NCI-H1105 (cell line): ENCODE measurements at places on chromosomes 2 and 18.

GRCh38 chr2:110674620-110675555 is 3.0 kb downstream of the BUB1 start:
- no peak for DNase-seq

GRCh38 chr2:216882876-216883275 is 23.0 kb upstream of the TNP1 start:
- DNase-seq: no peak

- no peak for DNase-seq
Observed at GRCh38 chr2:127462461-127462860, 44.2 kb downstream of the PROC start.

DNA sequence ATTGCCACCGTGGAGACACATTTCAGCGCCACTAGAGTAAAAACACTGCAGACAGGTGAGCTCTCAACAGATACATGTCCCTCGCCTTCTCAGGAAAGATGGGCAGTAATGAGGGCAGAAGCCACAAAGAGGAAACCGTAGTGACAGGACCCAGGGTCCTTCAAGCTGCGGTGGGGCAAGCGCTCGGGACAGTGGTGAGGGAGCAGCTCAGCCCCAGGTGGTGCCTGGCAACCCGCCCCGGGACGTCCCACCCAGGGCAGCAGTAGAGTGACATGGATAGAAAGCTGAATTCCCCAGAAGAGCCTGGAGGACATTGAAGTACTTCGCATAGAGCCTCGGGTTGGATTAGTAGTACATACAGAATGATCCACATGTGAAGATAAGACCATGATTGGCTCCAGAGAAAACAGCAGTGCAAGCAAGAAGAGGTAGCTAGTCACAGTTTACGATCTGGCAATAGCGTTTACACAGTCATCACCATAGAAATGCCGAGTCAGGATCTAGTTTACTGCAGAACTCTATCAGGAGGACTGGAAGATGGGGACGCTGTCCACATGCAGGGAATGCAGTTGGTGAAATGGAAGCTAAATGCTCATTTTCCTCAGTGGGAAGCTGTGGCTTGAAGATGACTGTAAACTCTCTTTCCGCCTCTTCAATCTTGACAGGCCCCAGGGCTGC is 37.4 kb upstream of the ALPP start:
- DNase-seq: no peak

- no peak for DNase-seq
Observed at GRCh38 chr2:127347734-127348392, 39.9 kb downstream of the MAP3K2 start.

DNA sequence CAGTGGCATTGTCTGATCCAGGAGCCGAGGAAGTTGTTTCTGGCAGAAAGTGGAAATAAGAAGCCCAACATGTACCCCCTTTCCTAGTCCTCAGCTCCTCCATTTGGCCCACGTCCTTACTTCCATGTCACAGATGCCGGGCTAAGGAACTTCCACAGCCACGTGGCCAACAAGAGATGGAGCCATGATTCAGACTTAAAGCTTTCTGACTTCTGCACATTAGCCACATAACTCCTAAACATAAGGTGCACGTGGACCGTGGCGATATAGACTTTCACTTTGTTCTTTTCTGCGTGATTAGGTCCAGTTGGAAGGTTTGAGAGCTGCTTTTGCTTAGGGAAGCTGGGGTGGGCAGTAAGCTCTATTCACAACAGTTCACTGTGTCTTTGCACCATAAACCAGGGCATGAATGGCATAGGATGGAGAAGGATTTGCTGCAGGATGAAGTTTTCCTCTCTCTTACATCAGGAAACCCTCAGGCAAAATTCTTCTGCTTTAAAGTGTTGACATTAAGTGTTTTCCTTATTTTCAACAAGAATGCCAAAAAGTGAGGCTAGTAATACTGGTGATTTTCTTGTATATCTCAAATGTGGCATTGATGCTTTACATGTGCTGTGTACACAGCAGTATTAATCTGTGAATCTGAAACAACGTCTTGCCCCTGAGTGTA is 61.2 kb upstream of the RBM44 start:
- DNase-seq: no peak

DNA sequence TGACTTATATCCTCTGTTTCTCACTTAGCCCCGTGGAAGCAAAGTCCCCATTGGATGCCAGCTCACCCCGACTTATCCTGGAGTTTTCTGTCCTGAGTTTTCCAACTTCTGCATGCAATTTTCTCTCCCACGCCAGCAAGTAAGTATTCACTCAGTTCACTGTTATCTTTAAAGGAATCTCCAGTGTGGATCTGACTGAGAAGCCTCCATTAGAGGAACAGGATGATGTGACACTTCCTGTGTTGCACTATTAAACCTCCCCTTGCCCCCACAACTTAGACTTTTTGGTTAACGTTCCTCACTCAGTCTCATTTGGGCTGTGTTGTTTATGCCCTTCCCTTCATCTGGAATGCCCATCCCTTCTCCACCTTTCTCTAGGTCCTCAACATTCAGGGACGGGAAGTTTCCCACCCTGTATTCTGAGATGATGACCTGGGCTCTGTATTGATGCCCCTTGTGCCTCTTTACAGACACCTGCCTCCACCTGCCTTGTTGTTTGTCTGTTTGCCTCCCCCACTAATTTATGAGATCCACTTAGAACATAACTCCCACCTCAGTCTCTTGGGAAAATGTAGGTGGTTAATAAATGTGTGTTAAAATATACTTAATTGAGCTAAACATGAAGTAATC is 536.1 kb upstream of the RAB6C start:
- no peak for DNase-seq

- DNase-seq: no peak
Observed at GRCh38 chr2:112760149-112760548, 4.3 kb downstream of the CKAP2L start.

DNA sequence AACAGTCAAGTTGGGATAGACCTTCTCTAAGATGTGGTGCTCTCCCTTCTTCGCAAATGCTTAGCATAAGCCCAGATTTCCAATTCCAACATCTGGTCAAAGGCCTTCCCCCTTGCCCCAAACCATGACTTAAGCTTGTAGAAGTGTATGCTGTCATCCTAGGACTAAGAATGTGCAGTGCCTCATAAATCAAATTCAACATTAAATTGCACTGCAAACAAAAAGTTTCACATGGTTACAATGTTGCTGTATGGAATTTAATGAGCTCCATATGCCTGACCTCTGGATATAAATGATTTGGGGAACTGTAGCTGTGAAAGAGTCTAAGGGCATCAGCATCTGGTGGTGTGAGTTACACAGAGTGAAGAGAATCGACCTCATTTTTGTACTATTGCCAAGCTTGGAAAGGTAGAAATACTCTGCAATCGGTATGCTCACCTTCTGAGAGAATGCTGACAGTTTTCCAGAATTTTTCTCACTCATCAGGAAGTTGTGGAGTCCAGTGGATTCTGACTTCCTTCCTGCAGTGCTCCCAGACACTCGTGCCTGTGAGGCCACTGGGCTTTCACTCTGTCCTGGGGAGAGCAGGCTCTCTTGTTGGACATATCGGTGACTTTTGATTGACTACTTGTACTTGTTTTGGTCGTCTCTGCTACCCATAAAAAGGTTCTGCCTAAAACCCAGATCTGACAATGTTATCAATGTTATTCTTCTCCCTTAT is 40.6 kb downstream of the FASTKD2 start:
- no peak for DNase-seq

DNA sequence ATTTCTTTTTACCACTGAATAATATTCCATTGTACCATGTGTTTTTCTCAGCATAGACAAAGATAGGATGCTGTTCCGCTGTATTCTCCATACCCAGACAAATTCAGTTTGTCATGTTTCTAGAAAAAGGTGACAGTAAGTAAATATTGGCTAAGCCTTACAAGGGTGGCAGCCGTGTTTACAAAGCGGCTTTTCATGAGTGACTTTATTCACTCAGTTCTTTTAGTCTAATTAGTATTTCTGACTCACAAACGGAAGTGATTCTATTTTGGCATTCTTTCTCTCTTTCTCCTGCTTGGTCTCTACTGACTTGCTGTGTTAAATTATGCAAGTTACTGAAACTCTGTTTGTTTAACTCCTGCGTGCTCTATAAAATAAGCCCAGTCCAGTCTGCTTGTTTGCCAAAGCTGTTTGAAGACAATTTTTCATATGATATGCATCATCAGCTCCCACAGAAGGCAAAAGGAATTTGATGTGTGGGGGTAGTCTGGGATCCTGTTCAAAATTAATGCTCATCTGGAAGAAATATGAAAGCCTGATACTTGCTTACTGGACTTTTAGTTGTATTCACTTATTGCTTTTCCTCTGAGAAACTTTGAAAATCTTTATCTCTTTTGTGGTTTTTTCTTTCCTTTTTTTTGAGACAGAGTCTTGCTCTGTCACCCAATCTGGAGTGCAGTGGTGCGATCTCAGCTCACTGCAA is 2.3 kb upstream of the PLEKHH2 start:
- peak; percentile 46 for DNase-seq

- DNase-seq: peak; percentile 2
Observed at GRCh38 chr18:44423814-44424644, 256.7 kb upstream of the SETBP1 start.

DNA sequence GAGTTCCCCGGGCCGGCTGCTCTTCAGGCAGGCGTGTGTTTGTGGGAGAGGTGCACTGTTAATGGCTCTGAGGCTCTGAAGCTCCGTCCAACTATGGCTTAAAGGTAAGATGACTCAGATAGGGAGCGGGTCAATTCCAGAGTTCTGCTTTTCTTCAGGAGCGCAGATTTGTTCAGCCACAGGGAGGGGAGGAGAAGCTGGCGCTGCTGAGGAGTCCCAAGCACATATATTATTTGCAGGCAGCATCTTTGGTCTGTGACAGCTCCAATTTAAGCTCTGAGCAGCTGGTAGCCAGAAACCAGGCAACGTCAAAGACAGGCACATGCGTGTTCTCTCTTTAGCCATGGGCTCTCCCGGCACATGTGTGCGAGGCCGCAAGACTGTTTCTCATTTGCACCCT is 229.2 kb downstream of the BCL2 start:
- no peak for DNase-seq
